ENCODE measurements at places on chromosomes 12 and 14.

- no peak for DNase-seq
Observed at GRCh38 chr14:105393151-105393550, 5.2 kb upstream of the TEX22 start.

GRCh38 chr12:68865399-68866164 is 57.6 kb downstream of the MDM2 start:
- no peak for DNase-seq

GRCh38 chr14:49892301-49892635 is 614 bp upstream of the ARF6 start:
- DNase-seq = no peak

GRCh38 chr12:105272814-105273416 is 36.9 kb upstream of the APPL2 start:
- DNase-seq = no peak

DNA sequence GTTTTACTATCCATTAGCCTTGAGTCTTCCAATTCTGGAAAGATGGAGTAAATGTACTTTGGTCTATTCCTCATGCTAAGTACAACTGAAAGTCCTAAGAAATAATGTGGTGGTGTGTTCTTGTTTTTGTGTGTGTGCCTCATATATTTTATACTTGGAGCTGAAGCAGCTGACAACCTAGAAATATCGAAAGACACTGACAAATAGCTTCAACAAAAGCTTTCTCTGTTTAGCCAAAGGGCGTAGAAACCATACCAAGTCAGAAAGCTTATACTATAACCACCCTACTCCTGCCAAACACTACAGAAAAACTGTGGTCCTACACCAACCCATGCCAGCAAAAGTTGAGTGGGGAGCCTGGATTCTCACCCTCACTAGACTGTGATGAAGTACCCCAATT is 188.4 kb downstream of the GPHN start:
- DNase-seq = no peak

GRCh38 chr12:110966081-110966760 is 45.8 kb upstream of the MYL2 start:
- no peak for DNase-seq

- DNase-seq = no peak
Observed at GRCh38 chr12:52200781-52201450, 9.1 kb upstream of the KRT80 start.

DNA sequence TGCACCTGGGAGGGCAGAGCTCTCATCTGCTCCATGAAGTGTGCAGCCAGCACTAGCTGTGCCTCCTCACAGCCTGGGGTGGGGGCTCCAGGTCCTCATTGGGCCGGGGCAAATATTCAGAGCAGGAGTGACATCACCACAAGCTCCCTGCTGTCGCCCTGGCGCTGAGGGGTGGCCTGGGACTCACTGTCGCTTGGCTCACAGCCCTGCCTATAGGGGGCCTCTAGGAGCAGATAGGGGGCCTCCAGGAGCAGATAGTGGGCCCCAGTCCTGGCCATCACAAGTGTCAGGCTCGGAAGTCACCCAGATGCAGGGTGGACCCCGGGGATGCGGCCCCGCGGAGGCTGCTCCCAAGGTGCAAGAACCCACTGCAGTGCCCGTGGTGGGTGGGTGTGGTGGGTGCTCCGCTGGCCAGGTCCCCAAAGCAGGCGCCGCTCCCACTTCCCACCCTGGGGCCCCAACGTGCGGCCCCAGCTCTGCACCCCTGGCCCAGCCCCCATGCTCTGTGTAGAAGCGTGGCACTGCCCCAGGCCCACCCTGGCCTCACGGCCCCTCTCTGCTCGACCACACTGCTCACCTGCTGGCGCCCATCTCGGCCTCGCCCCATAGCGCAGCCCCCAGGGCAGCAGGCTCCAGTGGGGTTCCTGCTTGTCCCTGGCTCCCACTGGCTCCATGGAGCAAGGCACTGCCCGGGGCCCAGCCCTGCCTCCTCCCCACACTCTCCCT is 18.0 kb downstream of the SYNJ2BP start:
- DNase-seq = no peak

GRCh38 chr12:2735432-2735831 is 59.3 kb upstream of the FKBP4 start:
- DNase-seq = no peak

- no peak for DNase-seq
Observed at GRCh38 chr14:58735596-58735995, 97.8 kb downstream of the DACT1 start.

DNA sequence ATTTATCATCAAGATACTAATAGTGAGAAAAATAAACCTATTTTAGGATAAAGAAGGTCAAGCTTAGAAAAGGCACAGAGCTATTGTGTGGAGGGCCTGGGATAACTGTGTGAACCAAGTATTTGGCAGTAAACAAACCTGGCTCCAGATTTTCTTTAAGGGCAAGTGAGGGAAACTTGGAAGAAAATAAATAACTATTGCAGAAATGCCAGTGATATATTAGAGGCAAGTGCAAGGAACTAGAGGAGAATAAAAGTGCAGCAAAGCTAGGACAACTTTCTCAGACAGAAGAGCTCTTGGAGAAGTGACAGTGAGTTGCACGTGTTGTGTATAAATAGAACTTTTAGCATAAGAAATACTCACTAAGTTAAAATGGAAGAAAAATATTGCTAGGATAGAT is 83.7 kb downstream of the PRKD1 start:
- DNase-seq = no peak

- no peak for DNase-seq
Observed at GRCh38 chr12:116556964-116557698, 2.0 kb upstream of the MAP1LC3B2 start.

- no peak for DNase-seq
Observed at GRCh38 chr12:79982086-79983062, 47.5 kb upstream of the PPP1R12A start.

DNA sequence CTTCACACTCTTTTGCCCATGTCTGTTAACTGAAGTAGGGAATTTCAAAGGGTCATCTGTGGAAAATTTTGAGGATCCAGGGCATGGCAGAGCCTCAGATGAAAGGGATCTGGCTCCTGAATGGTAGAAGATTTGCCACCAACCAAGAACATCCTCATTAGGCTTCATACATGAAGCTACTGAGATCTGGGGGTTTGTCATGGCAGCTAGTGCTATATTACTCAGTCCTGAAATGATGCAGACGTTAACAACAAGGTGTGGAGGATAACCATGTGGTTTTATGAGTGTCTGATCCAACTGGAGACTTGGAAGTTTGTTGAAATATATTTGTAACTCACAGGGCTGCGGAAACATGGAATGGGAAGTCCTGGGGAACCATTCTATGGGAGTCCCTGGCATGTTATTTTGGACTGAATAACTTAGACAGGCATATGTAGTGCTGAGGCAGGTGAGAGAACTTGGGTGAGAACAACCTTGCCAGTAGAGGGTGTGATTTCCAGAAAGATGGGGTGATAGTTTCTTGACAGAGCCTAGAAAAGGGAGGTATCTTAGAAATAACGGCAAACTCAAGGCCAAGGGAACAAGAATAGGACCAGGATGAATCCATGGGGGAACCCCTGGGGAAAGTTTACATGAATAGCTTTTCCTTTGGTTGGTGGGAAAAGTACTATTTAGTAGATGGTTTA is 42.0 kb upstream of the C12orf75 start:
- no peak for DNase-seq

DNA sequence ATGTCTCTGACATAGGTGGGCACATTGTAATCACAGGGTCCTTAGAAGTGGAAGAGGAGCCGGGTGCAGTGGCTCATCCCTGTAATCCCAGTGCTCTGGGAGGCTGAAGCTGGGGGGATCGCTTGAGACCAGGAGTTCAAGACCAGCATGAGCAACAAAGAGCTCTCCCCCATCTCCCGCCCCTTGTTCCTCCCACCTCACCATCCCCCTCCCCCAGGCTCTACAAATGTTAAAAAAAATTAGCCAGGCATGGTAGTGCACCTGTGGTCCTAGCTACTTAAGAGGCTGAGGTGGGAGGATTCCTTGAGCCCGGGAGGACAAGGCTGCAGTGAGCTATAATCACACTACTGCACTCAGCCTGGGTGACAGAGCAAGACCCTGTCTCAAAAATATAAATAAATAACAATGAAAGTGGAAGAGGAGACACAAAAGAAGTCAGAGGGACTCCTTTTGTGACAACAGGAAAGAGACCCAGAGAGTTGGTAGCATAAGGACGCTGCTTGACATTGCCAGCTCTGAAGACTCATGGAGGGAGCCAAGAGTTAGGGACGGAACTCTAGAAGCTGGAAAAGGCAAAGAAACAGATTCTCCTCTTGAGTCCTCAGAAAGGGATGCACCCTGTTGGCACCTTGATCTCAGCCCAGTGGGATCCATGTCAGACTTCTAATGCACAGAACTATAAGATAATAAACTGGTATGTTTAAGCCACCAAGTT is 29.6 kb upstream of the CSRP2 start:
- DNase-seq = no peak

DNA sequence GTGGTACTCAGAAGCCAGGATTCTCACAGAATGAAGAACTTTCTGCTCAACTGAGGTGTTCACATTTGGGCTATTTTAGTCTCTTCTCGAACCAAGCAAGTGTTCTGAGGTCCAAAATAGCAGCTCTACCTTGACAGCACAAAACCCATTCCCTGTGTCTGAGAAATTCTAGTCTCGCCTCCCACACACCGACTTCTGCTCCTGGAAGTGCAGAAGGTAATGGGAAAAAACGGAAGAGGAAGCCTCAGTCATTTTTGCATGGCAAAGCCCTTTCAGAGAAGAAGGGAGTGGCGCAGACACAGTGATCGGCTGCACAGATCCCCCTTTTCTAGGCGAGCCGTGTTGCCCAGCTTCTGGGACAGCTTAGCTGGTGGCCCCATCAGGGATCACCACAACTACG is 31.2 kb upstream of the VPS33A start:
- no peak for DNase-seq

GRCh38 chr12:27614866-27615265 is 81.4 kb upstream of the REP15 start:
- DNase-seq = no peak

GRCh38 chr14:95543021-95543420 is 8.2 kb downstream of the GLRX5 start:
- no peak for DNase-seq

GRCh38 chr14:46323404-46323762 is 328.2 kb downstream of the RPL10L start:
- no peak for DNase-seq

DNA sequence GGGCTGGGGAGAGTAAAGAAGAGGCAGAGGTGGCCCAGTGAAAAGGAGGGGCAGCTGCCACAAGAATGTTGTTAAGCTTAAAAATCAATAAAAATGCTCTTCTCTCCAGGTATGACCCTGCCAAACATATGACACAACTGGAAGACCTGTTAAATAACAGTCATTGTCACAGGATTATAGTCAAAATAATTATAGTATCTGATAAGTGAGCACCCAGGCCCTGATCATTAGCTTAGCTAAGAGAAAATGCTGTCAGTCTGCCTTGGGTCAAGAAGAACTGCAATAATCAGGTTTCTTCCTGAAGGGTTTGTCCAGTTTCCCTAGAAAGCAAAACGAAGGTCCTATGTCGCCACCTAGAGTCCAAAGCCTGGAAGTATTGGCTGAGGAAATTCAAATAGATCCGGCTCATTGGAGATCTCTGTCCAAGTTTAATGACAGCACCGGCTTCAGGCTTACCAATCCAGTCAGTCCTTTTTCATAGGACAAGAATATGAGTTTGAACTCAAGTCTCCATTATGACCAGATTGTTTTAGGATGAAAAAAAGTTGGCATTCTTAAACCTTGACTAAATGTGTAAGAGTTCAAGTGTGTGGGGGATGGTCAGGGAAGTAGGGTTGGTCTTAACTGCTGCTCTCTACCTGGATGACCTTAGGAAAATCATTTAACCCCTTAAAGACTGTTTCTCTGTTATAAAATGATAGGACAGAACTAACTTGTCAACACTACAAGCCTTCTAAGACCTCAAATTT is 22.5 kb upstream of the NKX2-8 start:
- DNase-seq = peak; percentile 5

DNA sequence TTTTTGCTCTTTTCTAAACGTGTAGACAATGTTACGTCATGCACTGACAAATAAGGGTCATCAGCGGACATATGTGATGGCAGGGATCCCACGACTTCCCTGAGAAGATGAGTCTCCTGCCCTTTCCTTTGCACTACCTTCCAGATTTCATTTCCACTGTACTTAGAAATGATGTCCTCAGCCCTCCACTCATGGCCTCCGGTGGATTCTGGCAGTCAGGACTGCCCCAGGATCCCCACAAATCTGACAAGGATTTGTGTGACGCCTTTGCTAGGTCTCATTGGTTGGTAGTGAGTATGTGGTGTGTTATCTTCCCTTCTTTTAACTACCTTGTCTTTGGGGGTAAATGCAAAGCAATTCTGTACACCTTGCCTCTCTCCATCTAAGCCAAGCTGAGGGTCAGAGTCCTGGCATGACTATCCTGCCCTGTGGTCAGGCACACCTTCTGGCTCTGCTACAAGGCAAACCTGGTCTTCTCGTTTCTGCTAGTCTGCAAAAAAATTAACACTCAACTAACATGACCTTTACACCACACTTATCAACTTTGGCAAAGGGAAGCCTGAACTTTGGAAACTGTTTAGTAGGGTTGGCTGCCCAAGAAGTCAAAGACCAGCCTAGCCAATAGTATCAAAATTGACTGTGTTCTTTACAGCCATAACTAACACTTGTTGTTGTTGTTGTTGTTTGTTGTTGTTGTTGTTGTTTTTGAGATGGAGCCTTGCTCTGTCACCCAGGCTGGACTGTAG is 17.3 kb upstream of the DHRS4 start:
- DNase-seq = no peak

DNA sequence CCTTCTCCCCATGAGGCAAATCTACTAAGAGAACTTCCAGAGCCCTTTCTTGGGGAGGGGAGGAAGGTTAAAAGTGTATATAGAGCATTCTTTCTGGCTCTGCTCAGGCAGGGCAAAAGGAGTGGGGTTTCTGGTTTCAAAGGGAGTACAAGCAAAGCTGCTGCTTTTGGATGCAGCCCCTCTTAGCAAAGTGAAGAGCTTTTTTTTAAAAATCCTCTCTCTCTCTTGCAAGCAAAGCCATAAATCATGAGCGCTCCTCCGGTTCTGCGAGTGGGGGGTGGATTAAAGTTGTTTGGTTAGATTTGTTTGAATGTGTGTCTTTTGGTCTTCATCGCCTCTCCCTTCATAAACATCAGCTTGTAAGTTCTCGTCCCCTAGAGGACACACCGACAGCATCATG is 546.6 kb upstream of the TBX3 start:
- no peak for DNase-seq

GRCh38 chr14:70168406-70168805 is 20.3 kb downstream of the SLC8A3 start:
- no peak for DNase-seq

DNA sequence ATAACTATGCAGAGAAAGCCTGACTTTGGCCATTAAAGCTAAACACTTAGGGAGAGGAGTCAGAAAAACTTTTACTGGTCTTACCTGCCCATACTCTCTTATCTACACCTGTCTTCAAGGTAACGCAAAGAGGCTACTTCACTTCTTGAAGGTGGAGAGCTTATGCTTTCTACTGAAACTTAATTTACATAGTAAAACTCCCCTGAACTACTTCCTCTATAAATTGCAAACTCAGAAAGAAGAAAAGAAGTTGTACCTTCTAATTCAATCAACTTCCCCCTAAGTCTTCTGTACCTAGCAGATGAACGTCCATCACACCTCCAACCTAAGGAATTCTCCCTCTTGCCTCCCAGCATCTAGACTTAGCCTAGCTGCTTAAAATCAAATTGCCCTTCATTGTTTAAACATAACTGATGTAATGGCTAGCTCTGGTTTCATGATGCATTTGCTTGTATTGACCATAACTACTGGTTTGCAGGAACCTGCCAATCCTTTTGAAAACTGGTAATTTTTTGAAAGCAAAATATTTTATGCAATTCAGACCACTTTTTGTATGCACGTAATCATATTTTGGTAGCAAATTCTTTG is 87.7 kb downstream of the STON2 start:
- DNase-seq = no peak
